ENCODE measurements at places on chromosomes 12 and 14.

- no peak for DNase-seq
These were observed 46.1 kb downstream of the STX2 start for GRCh38 chr12:130792821-130793553.

GRCh38 chr14:96710060-96710666 is 87.0 kb upstream of the VRK1 start:
- DNase-seq: no peak

DNA sequence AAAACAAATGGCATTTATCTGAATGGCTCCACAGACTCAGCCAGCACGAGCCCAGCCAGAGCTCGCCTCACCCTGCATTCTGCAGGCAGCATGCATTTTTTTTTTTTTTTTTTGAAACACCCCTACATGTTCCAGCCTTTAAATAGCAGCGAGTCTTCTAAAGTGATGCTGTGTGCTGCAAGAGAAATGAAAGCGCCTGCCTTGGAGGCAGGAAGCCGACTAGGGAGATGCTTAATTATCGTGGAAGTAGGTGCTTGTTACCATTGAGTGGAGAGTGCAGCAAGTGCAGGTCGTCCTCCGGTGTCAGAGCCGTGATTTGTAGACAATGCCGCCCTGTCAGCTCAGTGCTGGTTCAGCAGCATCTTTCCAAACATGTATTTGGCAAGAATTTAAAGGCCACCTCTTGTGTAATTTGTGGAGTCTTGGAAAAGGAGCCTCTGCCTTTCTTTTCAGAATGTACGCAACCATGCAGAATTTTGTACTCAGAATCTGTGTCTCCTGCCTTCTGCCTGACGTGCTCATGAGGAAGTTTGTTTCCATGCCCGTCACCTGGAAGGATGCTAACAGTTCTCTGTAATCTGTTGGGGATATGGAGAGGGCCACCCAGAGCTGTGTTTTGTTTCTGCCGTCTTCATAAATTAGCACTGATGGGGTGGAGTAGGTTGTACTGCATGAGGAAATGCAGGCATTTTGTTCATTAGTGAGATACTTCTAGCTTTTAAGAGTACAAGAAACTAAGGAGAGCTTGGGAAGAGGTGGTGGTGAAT is 345.9 kb upstream of the RGS6 start:
- no peak for DNase-seq

DNA sequence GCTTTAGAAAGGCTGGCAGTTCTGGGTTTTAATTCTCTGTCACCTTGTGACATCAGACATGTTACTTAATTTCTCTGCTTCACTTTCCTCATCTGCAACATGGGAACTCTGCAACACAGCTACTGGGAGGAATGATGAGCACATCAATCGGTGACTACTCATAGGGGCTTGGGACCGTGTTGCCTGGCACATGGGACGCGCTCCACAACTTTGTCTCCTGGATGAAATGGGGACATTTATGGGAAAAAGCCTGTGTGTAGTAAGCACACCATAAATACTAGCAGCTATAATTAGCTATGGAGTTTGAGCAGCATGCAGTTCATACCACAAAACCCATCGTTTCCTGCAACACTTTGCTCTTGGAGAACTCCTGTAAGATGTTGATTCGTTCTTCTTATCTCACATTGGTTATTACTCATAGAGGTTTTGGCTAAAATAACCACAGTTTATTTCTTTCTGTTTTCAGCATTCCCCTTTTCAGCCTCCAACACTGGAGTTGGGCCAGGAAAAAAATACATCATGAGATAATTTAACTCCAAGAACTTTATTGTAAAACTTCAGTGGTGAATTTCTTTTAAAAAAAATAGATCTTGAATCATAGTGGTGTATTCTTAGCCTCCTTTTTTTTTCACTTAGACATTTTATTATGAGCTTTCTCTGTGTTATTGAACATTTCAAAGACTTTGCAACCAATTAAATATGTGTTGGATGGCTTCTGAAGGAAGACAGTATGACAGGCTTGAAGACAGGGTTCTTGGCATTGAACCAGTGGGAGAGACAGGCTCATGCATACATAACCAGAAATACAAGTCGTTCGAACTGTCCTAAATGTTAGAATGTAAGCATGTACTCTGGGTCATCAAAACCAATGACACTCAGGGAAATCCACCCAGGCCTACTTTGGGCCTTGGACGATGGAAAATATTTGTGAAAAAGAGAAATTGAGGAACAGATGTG is 72.7 kb downstream of the RIN3 start:
- peak; percentile 39 for DNase-seq

- no peak for DNase-seq
These were observed 20.0 kb downstream of the SIVA1 start for GRCh38 chr14:104772707-104773504.

- no peak for DNase-seq
These were observed 11.0 kb upstream of the CACNA2D4 start for GRCh38 chr12:1929241-1929984.

GRCh38 chr12:10528174-10528953 is 22.7 kb downstream of the EIF2S3B start:
- no peak for DNase-seq

- DNase-seq: no peak
These were observed 8.3 kb downstream of the SLC4A8 start for GRCh38 chr12:51432921-51433320.

DNA sequence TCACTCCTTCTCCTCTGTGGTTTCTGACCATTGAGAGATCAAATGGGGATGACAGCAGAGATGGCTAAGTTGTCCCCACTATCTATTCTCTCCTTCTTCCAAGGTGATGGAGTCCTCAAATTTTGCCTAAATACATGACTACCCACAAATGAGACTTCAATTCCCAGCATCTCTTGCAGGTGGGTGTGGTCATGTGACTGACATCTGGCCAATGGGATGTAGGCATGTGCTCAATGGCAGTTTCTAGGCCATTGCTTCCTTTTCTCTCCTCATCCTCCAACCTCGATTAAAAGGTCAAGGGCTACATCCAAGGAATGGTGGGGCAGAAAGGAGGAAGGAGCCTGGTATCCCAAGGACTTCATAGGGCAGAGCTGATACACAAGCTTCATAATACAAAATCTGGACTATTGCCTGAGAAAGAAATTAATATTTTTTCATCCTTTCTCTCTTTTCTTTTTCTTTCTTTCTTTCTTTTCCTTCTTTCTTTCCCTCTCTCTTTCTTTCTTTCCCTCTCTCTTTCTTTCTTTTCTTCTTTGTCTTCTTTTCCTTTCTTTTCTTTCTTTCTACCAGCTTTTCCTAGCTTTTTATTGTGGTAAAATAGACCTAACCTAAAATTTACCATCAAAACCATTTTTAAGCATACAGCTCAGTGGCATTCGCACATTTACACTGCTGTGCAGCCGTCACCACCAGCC is 100.9 kb upstream of the PRB2 start:
- no peak for DNase-seq

GRCh38 chr12:102769323-102769916 is 147.6 kb downstream of the PAH start:
- DNase-seq: peak; percentile 37

GRCh38 chr14:53367644-53368026 is 214.5 kb upstream of the DDHD1 start:
- no peak for DNase-seq

DNA sequence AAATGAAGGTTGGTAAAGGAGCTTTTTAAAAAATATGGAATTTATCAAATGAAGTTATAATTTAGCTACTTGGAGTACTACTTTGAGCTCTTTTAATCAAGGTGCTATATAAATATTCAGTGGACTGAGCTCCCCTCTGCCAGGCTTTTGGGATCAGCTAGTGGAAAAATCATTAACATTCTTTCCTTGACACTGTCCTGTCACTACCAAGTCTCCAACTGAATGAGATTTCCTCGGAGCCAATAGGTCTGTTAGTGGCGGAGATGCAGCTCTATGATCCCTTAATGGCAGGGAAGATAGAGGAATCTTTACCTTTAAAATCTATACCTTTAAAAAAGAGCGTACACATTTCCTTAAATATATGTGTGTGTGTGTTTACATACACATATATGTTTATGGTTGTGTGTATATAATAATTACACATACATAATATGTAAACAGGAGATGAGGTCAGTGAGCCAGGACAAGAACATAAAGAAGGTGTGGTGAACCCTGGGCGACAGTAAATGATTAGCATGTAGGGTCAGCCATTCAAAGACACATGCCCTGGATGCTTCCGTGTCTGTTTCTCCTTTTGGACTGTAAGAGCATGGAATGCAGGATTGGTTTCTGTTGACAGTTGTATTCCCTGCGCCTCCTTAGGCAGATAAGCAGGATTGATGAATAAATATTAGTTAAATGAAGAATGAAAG is 47.7 kb upstream of the ATP2A2 start:
- DNase-seq: no peak

- DNase-seq: no peak
These were observed 159.3 kb upstream of the CPNE8 start for GRCh38 chr12:39064708-39065107.

DNA sequence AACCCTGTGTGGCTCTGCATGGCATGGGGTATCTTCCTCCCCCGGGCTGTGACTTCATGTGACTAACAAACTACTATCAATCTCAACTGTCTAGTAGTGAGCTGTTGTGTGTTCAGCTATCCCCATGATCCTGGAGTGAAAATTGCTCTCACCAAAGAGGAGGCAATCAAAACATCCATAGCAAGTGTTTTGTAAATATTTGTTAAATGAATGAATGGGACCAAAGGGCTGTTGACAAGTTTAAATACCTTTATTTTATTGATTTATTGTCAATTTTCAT is 138.1 kb upstream of the CPM start:
- DNase-seq: no peak

GRCh38 chr12:12976366-12976765 is 23.7 kb downstream of the HEBP1 start:
- peak; percentile 82 for DNase-seq

- DNase-seq: peak; percentile 46
These were observed 286.7 kb downstream of the ZFP36L1 start for GRCh38 chr14:68506021-68506644.

- no peak for DNase-seq
These were observed 53.8 kb downstream of the SFSWAP start for GRCh38 chr12:131764738-131765137.

- DNase-seq: no peak
These were observed 6.9 kb downstream of the TMBIM6 start for GRCh38 chr12:49748306-49748705.

DNA sequence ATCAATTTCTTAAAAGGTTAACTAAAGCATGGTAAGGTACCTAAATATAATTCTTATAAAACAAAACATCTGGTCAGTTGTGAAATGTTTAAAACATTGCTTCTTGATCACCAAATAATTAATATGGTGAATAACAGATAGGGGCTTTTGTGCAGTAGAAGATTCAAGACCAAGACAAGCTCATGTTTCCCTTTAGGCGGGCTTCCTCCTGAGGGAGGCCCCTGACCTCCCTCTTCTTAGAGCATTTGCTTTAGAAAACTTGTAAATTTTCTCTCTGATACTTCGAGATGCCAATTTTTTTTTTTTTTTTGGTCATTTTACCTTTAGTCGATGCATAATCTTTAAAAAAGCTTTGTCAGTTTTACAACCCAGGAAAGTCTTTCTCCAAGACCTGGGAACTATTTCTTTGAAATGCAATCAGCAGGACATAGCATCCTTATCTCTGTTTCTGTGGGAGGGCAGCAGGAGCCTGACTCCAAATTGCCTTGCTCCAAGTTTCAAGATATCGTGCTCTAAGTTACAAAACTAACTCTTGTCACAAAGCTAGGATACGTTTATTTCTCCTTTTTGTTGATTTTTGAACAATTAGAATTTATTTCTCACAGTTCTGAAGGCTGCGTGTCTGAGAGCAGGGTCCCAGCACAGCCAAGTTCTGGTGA is 66.6 kb upstream of the BICD1 start:
- no peak for DNase-seq

- DNase-seq: peak; percentile 14
These were observed 196.8 kb downstream of the RAD51B start for GRCh38 chr14:68016255-68016914.

DNA sequence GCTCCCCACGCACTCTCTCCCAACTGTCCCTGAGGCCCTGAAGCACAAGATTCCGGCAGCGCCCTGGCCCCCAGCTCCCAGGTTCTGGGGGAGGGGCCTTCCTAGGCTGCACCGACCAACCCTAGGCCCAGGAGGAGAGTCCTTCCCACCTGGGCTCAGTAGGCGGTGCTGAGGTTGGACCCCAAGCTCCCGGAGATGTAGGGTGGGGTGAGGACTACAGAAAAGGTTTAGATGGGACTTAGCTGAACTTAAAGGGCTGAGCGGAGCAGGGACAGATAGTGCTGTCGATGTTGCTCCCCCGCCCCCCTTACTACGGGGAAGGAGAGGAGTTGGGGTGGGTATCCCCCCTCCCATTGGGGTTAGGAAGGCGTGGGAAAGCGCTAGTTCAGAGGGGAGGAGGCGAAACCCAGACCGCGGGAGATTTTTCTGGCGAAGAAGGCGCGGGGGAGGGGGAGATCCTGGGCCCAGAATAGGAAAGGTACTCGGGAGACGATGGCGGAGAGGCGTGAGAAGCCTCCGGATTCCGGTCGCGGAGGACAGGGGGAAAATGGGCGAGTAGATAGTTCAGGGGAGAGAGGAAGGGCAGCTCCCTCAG is 4.2 kb upstream of the BAZ2A start:
- DNase-seq: no peak

DNA sequence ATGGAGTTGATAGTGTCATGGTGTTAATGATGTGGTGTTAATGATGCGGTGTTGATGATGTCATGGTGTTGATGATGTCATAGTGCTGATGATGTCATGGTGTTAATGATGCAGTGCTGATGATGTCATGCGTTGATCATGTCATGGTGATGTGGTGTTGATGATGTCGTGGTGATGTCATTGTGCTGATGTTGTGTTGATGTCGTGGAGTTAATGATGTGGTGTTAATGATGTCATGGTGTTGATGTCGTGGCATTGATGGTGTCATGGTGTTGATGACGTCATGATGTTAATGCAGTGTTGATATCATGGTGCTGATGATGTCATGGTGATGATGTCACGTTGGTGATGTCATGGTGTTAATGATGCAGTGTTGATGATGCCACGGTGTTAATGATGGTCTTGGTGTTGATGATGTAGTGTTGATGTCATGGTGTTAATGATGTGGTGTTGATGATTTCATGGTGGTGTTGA is 49.1 kb upstream of the RIMBP2 start:
- no peak for DNase-seq

- no peak for DNase-seq
These were observed 82.7 kb downstream of the BEGAIN start for GRCh38 chr14:100504372-100505078.

GRCh38 chr14:78399316-78399889 is 229.2 kb downstream of the NRXN3 start:
- DNase-seq: peak; percentile 22

- no peak for DNase-seq
These were observed 136.0 kb downstream of the TSPAN9 start for GRCh38 chr12:3213188-3213587.
